Stimulated activated CD8-positive, alpha-beta memory T cell treated with anti-CD3 and anti-CD28 coated beads, Interleukin-15, amount 100 ng/mL, for 24 hours (primary cell): ENCODE measurements at places on chromosomes 11 and 22.
A peak's percentile ranks its signal among the peaks of the same experiment; 100 is the strongest.

GRCh38 chr11:128890543-128891368 lies at the start of gene KCNJ5:
Gene KCNJ5, plus strand, starts transcription at chr11:128891356. Its CDS starts 19,918 bp downstream, at chr11:128911274.
- no peak for DNase-seq

DNA sequence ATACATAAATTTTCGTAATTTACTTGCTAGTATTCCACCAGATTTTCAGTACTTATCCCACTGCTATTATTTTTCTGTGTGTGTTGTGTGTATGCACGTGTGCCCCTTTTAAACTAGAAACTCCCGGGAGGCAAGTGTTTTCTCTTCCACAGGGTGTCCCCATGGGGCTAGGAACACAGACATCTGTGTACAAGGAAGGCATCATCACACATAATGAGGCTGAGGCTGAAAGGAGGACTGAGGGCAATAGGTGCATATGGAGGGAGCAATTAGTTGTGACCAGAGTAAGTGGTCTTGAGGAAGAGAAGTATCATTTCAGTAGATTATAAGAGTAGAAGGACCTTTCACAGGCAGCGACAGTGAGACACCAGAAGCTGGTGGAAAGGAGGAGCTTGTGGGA lies 2.1 kb upstream of the DPAGT1 start:
- no peak for DNase-seq

DNA sequence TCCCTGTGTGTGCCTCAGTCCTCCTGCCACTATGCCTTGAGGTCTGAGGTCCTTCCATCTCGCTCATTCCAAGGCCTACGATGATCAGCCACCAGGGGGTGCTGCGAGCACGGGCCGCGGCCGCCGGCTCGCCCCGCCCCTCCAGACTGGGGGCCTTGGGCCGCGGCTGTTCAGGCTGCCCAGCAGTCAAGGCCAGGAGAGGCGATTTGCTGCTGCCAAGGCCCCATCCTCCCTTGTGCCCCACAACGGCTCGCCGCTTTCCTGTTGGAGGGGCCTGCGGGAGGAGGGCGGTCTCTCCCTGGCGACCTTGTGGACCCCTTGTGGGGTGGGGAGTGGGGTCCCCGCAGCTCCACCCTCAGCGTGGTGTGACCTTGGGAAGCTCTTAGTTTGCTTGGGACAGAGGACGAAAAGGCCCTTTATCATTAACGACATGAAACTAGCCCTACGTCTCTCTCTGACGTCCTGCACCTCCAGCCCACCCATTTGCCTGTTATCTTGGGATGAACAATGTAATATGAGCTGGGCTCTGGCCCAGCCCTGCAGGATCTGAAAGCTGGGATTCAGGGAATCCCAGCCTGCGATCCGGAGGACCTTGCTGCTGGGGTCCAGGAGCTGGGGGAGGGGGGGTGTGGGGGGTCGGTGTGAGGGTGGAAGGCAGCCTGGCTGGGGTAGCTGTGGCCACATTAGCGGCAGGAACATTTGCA lies 5.3 kb upstream of the GALR3 start:
- DNase-seq = peak; percentile 76

GRCh38 chr22:33188326-33188725 lies 130.1 kb upstream of the SYN3 start:
- no peak for DNase-seq

DNA sequence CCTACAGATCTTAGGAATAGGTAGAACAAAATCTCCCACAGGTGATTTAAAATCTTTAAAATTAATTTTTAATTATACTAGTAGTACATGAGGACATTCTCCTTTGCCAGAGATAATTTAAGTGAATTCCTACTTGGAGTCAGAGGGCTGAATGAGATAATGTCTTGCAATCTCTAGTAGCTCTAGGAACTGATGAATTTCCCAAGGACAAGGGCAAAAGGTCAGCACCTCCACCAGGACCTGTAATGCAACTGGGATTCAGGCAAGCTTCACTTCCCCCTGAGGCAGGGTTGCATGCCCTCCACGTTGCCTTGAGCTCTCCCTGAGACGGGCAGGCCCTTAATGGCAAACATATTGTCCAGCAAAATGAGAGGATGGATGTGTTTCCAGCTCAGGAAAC lies 330.3 kb upstream of the PITPNB start:
- no peak for DNase-seq

- DNase-seq = peak; percentile 4
Observed at GRCh38 chr22:27801202-27801615, 347 bp downstream of the MN1 start.

GRCh38 chr11:12674936-12675696 lies 895 bp downstream of the TEAD1 start:
- DNase-seq = no peak

DNA sequence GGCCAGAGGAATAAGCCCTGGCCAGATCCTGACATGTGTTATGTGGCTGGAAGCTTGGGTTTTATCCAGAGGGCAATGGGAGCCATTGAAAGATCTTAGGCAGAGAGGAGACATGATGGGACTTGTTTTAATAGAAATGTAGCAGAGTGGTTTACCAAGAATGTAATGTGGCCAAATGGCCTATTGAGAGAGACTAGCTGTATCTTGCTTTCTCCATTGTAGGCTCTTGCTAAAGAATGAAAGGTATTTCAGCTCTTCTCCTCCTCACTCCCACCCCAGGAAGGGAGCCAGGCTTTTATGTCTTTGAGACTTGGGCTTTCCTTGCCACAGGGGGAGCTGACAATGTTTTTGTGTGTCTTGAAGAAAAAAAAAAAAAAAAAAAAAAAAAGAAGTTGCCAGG lies 82.3 kb downstream of the TRIM29 start:
- no peak for DNase-seq

GRCh38 chr11:114586797-114587196 lies 8.8 kb downstream of the NXPE4 start:
- no peak for DNase-seq

DNA sequence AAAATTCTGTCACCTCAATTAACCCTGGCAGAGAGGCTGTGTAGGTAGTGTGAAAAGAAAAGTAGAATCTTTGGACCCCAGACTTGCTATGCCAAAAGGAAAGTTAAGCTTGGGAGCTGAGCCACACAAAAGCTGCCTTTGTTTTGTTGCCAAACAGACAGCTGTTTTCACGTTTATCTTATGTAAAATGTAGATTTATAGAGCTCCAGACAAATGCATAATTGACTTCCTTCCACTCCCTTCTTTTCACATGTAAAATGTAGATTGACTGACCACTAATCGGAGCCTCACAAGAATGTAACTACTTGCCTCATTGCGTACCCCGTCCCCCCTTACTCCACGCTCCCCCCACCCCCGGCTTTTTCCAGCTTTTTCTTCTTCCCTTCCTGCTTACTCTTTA lies 2302.2 kb upstream of the RAG2 start:
- no peak for DNase-seq

DNA sequence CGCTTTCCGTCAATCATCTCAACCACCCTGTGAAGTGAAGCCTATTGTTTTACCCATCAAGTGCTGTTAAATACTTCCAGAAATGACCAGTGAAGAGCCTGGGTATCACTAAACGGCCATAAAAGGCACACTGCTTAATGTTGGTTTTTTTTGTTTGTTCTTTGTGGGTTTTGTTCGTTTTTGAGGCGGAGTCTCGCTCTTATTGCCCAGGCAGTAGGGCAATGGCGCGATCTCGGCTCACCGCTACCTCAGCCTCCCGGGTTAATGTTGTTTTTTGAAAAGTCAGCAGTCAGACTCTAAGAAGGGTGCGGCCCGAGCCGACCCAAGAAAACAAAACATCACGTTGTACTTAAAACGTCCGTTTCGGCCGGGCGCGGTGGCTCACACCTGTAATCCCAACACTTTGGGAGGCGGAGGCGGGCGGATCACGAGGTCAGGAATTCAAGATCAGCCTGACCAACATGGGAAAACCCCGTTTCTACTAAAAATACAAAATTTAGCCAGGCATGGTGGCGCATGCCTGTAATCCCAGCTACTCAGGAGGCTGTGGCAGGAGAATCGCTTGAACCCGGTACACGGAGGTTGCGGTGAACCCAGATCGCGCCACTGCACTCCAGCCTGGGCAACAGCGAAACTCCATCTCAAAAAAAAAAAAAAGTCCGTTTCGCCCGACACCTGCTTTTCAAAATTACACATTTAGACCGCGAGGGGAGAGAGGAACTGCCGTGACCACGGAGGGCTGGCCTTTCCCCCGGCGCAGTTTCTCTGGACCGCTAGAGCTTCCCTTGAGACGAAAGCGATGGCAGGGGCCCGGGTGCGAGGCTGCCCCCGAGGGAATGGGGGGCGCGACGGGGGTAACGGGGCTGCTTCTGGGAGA lies 714 bp downstream of the CD59 start:
- DNase-seq = no peak

- DNase-seq = no peak
Observed at GRCh38 chr11:1458340-1459218, 28.0 kb downstream of the MOB2 start.

DNA sequence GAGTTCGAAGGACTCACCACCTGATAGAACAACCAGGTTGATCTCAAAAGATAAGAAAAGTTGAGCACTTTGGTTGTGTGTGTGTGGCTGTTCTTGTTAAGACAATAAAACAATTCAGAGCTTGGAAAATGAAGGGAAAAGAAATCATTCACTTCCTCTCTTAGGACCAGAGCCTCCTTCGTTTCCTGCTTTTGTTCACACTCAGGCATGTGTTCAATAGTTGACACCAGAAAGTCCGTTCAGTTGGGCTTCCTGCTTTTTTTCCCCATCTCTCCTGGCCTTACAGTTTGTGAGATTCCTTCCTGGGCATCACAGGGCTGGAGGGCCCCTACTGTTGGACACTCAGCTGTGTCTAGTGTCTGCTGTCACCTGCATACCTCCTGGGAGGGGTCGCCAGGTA lies 48.0 kb downstream of the TSPAN18 start:
- DNase-seq = no peak

GRCh38 chr22:33579448-33580093 lies 340.7 kb downstream of the LARGE1 start:
- DNase-seq = peak; percentile 1

- no peak for DNase-seq
Observed at GRCh38 chr11:23856654-23857053, 640.2 kb upstream of the LUZP2 start.

DNA sequence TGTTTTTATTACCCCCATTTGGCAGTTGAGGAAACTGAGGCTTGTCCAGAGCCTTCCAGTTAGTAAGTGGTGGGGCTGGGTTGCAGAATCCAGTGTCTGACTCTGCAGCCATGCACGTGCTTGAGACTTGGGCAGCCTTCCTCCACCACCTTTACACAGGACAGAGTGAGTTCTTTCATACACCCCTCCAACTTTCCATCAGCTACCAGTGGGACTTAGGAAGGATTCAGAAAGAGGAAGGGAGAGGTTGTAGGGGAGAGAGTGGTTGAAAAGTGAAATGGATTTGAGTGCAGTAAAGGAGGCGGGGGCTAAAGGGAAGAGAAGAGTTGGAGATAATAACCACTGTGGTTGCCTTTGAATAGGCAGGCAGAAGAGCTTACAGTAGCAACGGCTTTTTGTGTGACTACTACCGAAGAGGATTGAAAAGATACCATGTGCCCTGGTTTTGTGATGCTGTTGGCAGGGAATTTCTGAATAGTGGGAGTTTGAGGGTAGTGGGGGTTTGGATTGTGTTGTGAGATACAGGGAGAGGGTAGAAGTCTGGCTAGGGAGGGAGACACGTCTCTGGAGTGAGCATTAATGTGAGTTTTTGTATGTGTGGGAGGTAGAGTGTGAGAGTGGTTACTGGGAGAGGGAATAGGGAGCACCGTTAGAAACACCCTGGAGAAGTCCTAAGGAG lies 1.7 kb downstream of the UVRAG start:
- no peak for DNase-seq

DNA sequence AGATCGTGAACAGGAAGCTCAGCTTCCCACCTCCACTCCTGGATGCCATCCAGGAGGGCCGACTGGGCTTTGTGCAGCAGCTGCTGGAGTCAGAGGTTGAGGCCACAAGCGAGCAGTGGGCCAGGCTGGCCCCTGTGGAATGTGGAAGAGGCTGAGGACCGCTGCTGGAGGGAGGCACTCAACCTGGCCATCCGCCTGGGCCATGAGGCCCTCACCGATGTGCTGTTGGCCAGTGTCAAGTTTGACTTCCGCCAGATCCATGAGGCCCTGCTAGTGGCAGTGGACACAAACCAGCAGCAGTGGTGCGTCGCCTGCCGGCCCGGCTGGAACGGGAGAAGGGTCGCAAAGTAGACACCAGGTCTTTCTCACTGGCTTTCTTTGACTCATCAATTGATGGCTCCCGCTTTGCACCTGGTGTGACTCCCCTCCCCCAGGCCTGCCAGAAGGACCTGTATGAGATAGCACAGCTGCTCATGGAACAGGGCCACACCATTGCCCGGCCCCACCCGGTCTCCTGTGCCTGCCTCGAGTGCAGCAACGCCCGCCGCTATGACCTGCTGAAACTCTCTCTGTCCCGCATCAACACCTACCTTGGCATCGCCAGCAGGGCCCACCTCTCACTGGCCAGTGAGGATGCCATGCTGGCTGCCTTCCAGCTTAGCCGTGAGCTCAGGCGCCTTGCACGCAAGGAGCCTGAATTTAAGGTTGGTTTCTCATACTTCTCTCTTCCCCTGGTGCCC lies 24.9 kb downstream of the ART5 start:
- DNase-seq = no peak

DNA sequence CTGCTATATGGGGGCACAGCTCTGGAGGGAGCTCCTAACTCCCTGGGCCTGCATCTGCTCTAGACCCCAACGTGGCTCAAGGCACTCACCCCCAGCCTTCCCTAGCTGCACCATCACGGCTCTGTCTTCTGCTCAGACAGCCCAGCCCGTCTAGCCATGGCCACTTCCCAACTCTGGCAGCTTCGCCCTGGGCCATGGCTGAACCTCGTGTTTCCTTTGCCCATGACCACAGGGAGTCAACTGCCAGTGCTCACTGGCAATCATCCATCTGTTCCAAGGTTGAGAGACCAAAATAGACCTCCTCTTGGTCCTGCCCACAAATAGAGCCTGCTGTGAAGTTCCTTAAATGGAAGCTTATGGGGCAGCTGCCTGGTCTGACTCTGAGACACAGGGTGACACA lies 5.4 kb downstream of the LMO1 start:
- no peak for DNase-seq

DNA sequence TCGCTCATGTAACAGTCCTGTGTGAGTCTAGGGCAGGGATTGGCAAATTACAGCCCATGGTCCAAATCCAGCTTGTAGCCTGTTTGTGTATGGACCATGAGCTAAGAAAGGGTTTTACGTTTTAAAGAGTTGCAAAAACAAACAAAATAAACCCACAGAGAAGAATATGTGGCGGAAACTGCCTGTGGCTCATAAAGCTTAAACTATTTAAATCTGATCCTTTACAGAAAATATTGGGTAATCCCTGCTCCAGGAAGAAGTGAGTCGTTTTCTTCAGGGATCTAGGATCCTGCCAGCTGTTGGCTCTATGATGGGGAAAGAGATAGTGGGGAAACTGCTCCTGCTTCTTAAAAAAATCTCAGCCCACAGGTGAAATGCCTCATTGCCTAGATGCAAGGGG lies 3.4 kb upstream of the OR6Q1 start:
- DNase-seq = no peak

DNA sequence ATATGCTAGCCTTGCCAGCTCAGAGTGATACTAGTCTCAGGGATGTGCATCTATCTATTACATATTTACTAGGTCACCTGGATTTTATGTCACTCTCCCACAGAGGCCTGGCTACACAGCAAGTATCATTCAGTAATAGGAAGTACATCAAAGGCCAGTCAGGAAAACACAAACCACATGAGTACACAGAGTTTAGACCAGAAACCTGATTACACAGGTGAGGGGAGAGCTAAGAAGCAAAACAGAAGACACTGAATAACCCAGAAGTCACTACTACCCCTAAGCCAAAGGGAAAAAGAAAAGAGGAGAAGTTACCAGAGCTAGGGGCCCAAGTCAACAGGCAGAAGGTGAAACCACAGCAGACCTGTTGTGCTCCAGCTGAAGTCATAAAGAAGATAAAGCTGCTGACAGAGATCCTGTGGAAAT lies 13.3 kb downstream of the LPXN start:
- DNase-seq = no peak
